ENCODE measurements at places on chromosomes 1 and 21. TPM values are rescaled to one million over a fixed set of nuclear protein-coding genes. Genes with fewer than 3 reads are reported as not detected.

Gene DYRK3
- 16.2 TPM for polyA plus RNA-seq

Gene WRAP73
- polyA plus RNA-seq, result 5.3 TPM

Gene SERPINC1
- polyA plus RNA-seq, result not detected

Gene SPRR2E
- polyA plus RNA-seq, result 1.3 TPM

Gene SPATA46
- polyA plus RNA-seq, result not detected

Gene TBX15
- polyA plus RNA-seq, result 0.10 TPM

Gene PGLYRP4
- not detected for polyA plus RNA-seq

Gene LIN9
- polyA plus RNA-seq, result 4.3 TPM

Gene LCE1D
- not detected for polyA plus RNA-seq

Gene MATN1
- 0.10 TPM for polyA plus RNA-seq

Gene COA6
- polyA plus RNA-seq, result 28.3 TPM

Gene PTGS2
- polyA plus RNA-seq, result 2.4 TPM

Gene GBP7
- polyA plus RNA-seq, result not detected

Gene KRTAP11-1
- polyA plus RNA-seq, result not detected

Gene ARTN
- polyA plus RNA-seq, result 0.75 TPM

Gene IL20
- polyA plus RNA-seq, result 0.30 TPM

Gene CELA2A
- 7.5 TPM for polyA plus RNA-seq

Gene SLC2A1
- 11.7 TPM for polyA plus RNA-seq

Gene RIPPLY3
- not detected for polyA plus RNA-seq

Gene DEPDC1
- polyA plus RNA-seq, result 0.42 TPM

Gene CR2
- 0.11 TPM for polyA plus RNA-seq

Gene PPM1J
- 0.78 TPM for polyA plus RNA-seq

Gene LSM10
- 43.2 TPM for polyA plus RNA-seq

Gene HOOK1
- polyA plus RNA-seq, result 0.21 TPM

Gene CD247
- polyA plus RNA-seq, result 0.64 TPM

Gene ERICH3
- polyA plus RNA-seq, result 0.23 TPM

Gene CD244
- polyA plus RNA-seq, result 0.75 TPM

Gene KCNA3
- 1.1 TPM for polyA plus RNA-seq

Gene TDRD5
- 0.27 TPM for polyA plus RNA-seq

Gene MLLT11
- 3.6 TPM for polyA plus RNA-seq

Gene CFHR5
- polyA plus RNA-seq, result 0.10 TPM

Gene PAPPA2
- polyA plus RNA-seq, result 0.17 TPM
